ENCODE measurements at places on chromosomes 7 and 10.

- no peak for DNase-seq
Observed at GRCh38 chr7:115789901-115790300, 240.7 kb downstream of the TFEC start.

DNA sequence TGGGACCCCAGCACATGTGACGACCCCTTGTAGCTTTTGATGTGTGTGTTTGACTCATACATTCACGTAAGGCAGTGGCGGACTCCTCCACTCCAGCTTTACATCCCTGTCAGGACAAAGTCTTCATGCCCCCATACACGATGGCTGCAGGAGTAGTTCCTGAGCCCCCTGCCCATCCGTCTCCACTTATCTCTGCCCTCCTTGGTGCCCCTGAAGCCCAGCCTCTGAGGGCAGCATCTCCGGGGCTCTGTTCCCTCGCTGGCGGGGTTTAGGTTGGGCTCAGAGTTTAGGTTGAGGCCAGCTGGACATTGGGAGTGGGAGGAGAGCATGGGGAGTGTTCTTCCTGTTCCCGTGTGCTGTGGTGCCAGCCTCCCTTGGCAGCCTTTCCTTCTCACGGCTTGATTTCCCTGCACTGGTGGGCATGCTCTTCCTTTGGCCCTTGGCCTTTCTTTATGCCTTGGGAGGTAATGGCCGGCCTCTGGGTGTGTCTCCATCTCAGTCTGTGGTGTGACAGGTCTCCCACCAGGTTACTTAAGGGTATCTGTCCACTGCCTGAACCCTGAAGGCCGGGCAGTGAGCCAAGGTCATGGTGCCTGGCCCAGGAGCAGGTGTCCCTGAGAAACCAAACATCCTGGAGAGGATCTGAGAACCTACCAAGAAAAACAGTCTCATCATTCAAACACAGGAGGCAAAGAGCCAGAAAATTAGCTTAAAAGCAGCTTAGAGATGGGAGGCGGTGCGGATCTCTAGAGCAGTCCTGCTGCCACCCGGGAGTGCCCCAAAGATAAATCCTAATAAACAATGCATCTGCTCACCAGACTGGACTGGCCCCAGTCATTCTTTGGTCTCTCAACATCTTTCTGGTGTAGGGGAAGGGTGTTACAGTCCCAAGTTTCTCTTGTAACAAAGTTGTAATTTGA, 85.5 kb downstream of the GLRX3 start:
- DNase-seq = no peak

DNA sequence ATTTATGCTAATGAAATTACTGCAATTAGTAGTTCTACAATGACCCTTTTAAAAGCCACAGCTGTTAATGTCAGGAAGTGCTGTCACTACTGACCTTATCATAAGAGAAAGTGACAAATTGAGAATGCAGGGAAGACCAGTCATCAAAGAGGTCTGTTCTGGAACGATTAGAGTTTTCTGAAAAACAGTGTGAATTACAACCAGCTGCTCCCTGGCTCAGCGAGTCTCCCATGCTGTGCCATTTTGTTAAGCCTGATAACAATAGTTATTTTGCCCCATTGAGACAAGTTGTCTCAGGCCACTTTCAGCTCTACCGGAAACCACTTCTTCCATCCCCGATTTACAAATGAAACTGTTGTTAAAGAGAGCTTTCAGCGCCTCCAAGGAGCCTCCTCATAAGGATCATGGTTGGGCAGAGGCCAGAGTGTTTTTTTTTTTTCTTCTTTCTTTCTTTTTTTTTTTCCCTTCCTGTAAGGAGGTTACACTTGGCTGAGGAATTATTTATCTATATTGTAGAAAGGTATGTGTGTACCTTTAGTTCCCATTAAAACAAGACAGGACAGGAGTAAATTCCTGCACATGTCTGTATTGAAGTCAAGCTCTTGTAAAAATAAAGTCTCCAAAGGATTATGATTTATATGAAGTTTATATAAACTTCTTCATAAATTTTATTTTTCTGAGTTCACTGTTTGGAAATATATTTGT, 173.6 kb downstream of the CDCA7L start:
- no peak for DNase-seq

- no peak for DNase-seq
Observed at GRCh38 chr10:21424459-21424861, 101.0 kb downstream of the SKIDA1 start.

DNA sequence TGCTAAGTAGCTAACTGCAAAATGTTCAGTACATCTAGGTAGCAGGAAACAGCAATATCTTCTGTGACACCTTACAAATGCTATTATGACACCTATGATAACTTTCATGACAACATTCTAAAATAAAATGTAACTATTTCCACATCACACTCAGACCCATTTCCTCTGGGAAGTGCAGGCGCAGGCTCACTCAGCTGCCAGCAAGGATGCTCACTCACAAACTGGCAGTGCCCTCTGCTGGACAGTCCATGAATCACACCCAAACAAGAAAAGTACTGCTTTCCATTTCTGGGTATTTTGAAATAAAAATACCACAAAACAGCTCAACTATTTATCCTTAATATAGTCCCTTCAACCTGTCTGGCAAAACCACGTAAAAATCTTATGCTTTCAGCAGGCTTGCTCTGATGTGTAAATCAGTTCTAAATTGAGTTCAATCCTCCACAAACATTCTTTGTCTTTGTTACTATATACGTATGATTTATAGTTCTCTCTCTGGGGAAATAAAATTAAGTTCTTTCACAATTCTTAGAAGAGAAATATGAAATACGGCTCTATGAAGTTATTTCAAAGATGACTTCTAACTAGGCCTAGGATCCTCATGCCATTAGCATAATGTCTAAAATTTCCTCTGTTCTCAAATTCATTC, 176.6 kb downstream of the PARD3 start:
- peak; percentile 72 for DNase-seq

DNA sequence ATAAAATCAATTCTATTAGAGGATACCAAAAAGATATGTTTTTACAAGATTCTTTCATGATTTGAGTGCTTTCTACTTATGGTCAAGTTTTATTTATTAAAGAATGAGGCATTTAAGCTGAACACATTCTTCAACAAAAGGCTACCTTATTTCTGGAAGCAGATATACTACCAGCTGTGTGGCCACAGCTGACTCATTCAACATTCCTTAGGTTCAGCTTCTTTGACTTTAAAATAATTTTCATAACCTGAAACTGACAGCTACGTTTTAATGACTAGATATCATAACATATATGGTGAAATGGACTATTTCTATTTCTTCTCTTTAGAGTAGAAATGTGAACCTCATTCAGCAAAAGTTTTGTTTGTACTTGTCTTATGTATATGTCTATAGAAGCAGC, 414.2 kb upstream of the SEMA3C start:
- no peak for DNase-seq

GRCh38 chr10:77827366-77827765, 99.2 kb downstream of the DLG5 start:
- DNase-seq = no peak

GRCh38 chr7:4681886-4682620, at the start of gene FOXK1:
Gene FOXK1, plus strand, starts transcription at chr7:4682295. Its CDS starts 14 bp downstream, at chr7:4682309.
- DNase-seq = peak; percentile 99

DNA sequence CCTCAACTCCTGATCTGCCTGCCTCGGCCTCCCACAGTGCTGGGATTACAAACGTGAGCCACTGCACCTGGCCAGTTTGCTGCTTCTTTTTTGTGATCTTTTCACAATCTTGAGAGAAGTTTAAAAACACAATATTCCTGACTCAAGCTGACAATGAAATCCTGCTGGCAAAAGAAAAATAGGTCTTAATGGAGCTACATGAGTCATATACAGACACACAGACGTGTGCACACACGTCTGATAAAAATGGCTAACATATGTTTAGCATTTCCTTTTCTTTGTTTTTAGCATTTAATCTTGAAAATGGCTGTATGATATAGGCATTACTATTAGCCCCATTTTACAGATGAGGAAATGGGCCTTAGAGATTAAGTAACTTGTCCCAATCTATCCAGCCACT, 29.4 kb upstream of the RAB18 start:
- DNase-seq = no peak

DNA sequence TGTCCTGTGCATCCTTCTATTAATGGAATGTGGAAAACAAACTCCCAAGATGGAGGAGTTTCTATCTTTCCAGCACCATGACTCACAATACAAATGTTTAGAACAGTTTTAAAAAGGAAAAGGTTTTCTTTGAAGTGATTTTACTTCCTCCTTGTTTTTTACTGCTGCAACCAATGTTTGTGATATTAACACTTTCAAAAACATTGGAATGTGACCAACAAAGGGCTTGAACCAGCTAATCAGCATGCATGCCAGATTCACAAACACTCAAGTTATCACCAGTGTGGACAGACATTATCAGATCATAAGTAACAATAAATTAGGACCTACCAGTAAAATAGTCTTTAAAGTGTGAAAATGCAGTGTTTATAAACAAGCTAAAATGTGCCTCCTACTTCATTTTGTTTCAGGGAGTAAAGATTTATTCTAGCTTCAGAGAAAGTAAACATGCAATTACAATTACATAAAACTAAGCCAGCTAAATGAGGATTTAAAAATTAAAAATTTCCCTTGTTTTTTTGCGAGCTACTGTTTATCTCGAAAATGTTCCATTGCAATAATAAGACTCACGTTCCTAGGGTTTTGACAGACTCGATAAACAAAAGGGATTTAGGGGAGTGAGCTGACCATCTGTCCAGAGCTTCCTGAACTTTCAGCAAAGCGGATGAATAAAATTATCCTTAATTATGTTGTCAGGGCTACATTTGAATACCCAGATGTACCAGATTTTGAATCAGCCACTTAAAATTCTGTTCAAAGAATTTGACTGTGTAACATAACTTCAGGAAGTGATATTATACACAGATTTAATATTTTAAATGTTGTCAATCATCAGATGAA, 29.8 kb downstream of the CPVL start:
- DNase-seq = no peak

- no peak for DNase-seq
Observed at GRCh38 chr7:140317597-140317996, 80.7 kb downstream of the SLC37A3 start.

DNA sequence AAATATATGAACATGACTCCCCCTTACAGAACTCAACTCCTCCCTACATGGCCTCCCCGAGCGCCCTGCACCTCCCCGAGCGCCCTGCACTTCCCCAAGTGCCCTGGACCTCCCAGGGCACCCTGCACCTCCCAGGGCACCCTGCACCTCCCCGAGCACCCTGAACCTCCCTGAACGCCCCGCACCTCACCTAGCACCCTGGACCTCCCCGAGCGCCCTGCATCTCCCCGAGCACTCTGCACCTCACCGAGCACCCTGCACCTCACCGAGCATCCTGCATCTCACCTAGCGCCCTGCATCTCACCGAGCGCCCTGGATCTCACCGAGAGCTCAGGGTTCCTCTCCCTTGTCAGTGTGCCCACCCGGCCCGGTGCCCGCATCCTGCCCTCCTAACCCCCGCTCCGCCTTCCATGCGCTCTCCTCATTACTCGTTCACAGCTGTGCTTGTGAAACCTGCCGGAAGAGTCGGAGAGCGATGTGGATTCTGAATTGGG, 134.3 kb downstream of the ACTR3B start:
- DNase-seq = peak; percentile 40

DNA sequence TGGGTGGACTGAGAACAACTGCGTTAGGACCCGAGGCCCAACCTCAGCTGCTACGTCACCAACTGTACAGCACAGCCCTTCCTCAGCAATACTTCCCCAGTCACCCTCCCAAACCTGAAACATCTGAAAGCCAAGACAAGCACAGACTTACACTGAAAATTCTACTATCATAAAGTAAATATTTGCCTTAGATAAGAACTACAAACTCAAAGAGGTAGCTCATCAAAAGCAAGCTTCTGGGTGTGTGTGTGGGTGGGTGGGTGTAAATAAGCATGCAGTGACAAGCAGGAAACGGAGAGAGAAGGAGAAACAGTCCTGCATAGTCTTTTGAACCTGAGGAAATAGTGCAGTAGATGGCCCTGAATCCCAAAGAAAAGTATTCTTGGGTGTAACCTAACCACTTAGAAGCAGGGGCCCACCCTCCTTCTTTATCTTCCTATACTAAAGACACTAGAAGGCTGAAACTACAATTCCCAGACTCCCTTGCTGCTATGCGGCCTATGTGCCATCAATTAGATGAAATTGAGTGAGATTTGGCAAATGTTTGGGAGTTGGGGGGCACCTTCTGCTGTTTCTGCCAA, 18.7 kb downstream of the SLC25A13 start:
- DNase-seq = no peak

DNA sequence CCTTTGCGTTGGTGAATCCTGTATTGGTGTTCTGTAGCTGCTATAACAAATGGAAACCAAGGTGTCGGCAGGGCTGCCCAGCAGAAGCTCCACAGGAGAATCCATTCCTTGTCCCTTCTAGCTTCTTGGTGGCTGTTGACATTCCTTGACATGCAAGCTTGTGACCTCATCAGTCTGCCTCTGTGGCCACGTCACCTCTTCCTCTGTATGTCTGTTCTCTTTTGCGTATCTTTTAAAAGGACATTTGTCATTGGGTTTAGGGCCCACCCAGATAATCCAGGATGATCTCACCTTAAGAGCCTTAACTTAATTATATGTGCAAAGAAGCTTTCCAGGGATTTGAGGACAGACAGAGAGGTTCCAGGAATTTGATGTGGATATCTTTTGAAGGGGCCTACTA, 15.3 kb upstream of the ZCCHC24 start:
- no peak for DNase-seq

- peak; percentile 88 for DNase-seq
Observed at GRCh38 chr10:98030991-98031431, 590 bp upstream of the CRTAC1 start.

GRCh38 chr10:108597031-108597430, 1326.3 kb downstream of the XPNPEP1 start:
- DNase-seq = no peak

- no peak for DNase-seq
Observed at GRCh38 chr10:123259791-123260190, 105.6 kb downstream of the BUB3 start.

GRCh38 chr10:121669028-121669374, 70.8 kb upstream of the FGFR2 start:
- no peak for DNase-seq

- no peak for DNase-seq
Observed at GRCh38 chr10:22676435-22676834, 37.9 kb downstream of the PIP4K2A start.

DNA sequence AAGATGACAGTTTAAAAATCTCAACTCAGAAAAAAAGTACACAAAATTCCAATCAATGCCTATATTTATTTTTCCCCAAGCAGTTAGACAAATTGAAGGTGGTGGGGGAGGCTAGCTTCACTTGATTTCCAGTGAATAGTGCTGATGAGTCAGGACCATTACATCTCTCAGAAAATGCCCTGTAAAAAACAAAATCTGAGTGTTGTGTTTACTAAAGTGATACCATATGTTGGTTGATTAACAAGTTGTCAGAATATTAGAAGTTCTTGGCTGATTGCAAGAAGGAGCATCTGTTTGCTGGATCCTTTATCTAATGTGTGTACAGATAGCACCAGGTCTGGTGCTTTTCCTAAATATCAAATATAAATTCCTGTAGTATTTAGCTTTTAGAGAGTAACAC, 31.3 kb upstream of the KIAA1217 start:
- DNase-seq = no peak

- peak; percentile 69 for DNase-seq
Observed at GRCh38 chr10:80537736-80538480, at the start of gene SH2D4B. Gene SH2D4B, plus strand, starts transcription at chr10:80537902. Its CDS starts 430 bp downstream, at chr10:80538332.

GRCh38 chr10:86914734-86915133, 42.7 kb downstream of the MMRN2 start:
- no peak for DNase-seq

- no peak for DNase-seq
Observed at GRCh38 chr7:97118306-97118917, 914 bp downstream of the SDHAF3 start.

GRCh38 chr10:125575843-125576242, 107.1 kb downstream of the TEX36 start:
- no peak for DNase-seq
